Omental fat pad (tissue), 4 donors: ENCODE measurements at places on chromosomes 13 and 19. TPM values are rescaled to one million over a fixed set of nuclear protein-coding genes. Genes with fewer than 3 reads are reported as not detected.

DNA sequence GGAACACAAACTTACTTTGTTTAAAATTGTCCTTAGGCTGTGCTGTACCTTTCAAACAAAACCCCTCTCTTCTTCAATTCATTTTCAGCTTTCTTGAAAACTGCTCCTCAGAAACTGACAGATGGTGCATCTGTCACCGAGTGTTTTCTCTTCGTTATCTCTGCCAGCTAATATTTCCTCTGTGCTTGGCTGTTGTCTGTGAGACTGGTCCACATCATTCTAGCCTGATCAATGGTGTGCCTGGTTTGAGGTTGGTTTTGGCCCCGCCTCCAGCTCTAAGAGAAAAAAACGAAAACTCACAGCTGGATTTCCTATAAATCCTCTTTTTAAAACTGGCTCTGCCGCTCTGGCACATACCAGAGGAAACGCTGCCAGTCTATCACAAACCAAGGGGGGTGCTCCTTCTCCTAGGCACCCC lies 79.7 kb downstream of the STARD13 start:
- DNase-seq, result no peak

The CCL25 gene
- not detected for total RNA-seq

DNA sequence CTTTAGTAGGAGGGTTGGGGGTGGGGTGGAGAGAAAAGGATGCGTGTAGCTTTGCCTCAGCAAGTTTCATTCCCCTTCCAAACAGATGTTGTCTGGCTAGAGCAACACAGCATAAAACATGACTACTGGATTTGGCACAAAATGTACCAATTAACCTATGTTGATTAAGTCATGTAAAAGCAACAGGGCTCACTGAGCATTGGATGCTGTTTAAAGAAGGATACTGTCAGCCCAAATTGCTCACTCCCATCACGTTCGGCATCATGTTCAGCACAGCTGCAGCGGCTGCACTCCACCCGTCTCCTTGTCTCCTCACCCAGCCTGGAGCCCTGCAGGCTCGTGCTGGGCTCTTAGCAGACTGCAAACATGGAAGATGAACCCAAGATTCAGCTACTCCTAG lies 77.5 kb downstream of the DLEU7 start:
- no peak for DNase-seq

The INSR gene
- total RNA-seq, result 67.1 TPM

The CDX2 gene
- not detected for total RNA-seq

- no peak for DNase-seq
These were observed 7.3 kb downstream of the SIGLEC9 start for GRCh38 chr19:51131780-51132680.

GRCh38 chr13:59744747-59745391 lies 418.9 kb downstream of the DIAPH3 start:
- no peak for DNase-seq

The NCAN gene
- total RNA-seq, result not detected

- no peak for DNase-seq
These were observed 62.9 kb upstream of the KLF2 start for GRCh38 chr19:16261584-16262368.

GRCh38 chr13:50344717-50345116 lies 329.5 kb downstream of the KCNRG start:
- DNase-seq, result no peak

GRCh38 chr13:74922963-74923362 lies 559.0 kb downstream of the TBC1D4 start:
- DNase-seq, result no peak

- no peak for DNase-seq
These were observed 134.9 kb upstream of the SPACA7 start for GRCh38 chr13:112241288-112241687.

DNA sequence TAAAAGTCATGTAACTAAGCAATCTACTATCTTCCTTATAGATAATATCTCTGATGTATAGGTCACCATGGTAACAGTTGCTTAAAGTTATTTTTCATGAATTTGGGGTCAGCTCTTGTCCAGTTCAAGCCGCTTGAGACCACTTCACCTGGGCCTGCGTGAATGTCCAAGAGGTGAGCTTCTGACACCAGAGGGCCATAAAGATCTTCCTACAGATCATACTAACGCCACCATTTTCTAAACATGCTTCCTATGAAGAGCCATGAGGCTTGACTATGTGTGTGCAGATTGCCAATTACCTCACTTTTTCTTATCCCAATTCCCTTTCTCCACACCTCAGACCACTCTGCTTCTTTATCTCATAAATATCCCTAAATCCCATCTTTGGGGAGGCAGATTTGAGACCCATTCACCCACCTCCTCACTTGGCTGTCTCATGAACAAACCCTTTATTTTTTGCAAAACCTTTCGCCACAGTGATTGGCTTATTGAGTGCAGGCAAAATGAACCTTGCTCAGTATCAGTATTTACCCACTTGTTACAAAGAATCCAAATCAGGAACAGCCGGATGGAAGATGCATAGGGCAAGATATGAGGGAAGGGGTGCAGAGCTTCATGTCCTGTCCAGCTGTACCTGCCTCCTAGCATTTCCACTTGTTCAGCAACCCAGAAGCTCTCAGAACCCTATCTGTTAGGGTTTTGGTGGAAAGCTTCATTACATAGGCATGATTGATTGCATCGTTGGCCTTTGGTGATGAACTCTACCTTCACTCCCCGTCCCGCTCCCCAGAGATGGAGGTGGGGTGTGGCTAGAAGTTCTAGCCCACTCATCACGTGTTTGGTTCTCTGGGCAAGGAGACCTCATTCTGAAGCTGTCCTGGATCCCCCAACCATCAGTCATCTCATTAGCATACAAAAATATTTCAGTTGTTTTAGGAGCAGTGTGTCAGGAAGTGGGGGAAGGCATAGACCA lies 34.2 kb downstream of the FAM187B start:
- DNase-seq, result no peak

DNA sequence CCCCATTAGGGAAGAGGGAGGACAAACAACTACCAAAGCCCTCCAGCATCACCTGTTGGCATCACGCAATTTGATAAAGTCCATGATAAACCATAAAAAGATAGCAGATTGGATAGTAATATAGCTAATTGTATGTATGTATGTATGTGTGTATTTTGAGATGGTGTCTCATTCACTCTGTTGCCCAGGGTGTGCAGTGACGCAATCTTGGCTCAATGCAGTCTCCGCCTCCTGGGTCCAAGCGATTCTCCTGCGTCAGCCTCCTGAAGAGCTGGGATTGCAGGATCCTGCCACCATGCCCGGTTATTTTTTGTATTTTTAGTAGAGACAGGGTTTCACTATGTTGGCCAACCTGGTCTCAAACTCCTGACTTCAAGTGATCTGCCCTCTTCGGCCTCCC lies 74.6 kb upstream of the RNF113B start:
- DNase-seq, result no peak

GRCh38 chr19:3670796-3671679 lies 29.2 kb downstream of the PIP5K1C start:
- DNase-seq, result peak; percentile 53

The TLE6 gene
- total RNA-seq, result 1.4 TPM

DNA sequence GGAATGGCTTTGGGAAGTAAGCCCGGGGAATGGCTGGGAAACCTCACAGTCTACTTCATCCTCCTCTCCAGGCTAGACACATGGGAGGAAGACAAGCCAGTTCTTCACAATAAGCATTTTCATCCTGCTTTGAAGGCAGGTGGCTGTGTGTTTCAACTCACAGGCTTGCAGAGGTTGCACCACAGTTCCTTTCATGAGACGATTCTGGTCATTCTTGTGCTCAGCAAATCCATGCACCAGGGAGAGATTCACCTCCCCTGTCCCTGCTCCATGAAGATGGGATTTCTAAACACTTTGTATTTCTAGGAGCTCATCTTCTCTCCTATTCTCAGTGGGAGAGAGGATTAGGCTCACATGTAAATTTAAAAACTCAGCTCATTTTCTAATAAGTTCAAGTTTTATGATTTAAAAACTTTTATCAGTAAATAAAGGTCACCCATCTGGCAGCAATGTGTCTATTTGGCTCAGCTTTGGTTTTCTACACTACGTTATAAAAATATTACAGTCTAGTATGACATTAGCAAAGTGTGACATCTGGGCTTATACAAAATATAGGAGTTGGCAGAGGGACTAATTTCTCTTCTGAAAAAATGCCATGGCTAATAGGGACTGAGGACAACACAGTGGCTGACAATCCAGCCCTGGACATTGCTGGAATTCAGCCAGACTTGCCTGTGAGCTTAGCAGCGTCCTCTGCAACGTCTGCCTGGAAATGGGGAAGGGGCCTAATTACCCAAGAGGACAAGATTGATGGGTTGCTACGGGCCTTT lies 283.2 kb upstream of the SLC10A2 start:
- DNase-seq, result no peak

- no peak for DNase-seq
These were observed 6.3 kb upstream of the ANKRD10 start for GRCh38 chr13:110921209-110921608.

DNA sequence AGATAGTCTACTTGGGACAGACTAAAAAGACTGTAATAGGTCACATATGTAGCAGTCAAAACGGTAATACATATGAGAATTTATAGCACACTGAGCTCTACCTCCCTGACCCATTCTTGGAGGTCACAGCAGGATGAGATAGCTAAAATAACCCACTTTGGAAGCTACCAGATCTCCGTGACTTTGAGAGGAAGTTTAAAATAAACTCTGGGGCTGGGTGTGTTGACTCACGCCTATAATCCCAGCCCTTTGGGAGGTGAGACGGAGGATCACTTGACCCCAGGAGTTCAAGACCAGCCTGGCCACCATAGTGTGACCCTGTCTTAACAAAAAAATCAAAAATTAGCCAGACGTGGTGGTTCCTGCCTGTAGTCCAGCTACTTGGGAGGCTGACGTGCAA lies 45.3 kb downstream of the DHRS12 start:
- no peak for DNase-seq

The NLRP4 gene
- total RNA-seq, result not detected

The ZNF792 gene
- total RNA-seq, result 5.9 TPM
